ENCODE measurements at places on chromosomes 5 and 9. TPM values are rescaled to one million over a fixed set of nuclear protein-coding genes. Genes with fewer than 3 reads are reported as not detected.

DNA sequence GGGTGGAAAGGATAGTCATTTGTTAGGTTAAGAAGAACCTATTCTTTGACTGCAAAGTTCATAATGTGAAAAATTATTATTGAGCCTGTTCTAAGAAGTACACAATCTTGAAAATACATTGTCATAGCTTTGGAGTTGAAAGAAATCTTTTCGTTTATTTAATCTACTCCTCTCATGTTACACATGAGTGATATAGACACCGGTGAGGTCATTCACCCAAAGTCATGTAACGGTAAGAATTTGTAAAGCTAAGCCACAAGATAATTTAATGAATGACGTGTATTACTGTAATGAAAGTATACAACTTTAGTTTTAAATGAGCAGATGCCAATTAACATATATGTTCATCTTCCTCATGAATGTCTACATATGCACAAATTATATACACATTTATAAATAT lies 284.1 kb upstream of the PDE4D start:
- DNase-seq, result no peak

- no peak for DNase-seq
These were observed 30.7 kb upstream of the CCNB1 start for GRCh38 chr5:69136293-69136692.

The QRFP gene
- not detected for polyA plus RNA-seq

The FLT4 gene
- 6.9 TPM for polyA plus RNA-seq

All from kidney (tissue), 22 donors.